Body of pancreas (tissue), 4 donors: ENCODE measurements at places on chromosomes 13 and 19. TPM values are rescaled to one million over a fixed set of nuclear protein-coding genes. Genes with fewer than 3 reads are reported as not detected.

NKPD1 gene
- not detected for total RNA-seq

GRCh38 chr13:30802953-30803478 is 67.7 kb downstream of the ALOX5AP start:
- DNase-seq: peak; percentile 82
- H3K27ac ChIP-seq: no peak overlapping the region
- peaks cover 21% of the 10 kb centered on the region for H3K4me1 ChIP-seq
- no peak overlapping the region for H3K4me3 ChIP-seq

CYP4F2 gene
- not detected for total RNA-seq

- H3K27ac ChIP-seq: no peak overlapping the region
- H3K4me1 ChIP-seq: no peaks in the 10 kb centered on the region
- no peak overlapping the region for H3K4me3 ChIP-seq
- H3K27me3 ChIP-seq: no peaks in the 10 kb centered on the region
- no peaks in the 10 kb centered on the region for H3K36me3 ChIP-seq
- no peak for DNase-seq
These were observed 23.4 kb downstream of the RASL11A start for GRCh38 chr13:27293873-27294515.

DNA sequence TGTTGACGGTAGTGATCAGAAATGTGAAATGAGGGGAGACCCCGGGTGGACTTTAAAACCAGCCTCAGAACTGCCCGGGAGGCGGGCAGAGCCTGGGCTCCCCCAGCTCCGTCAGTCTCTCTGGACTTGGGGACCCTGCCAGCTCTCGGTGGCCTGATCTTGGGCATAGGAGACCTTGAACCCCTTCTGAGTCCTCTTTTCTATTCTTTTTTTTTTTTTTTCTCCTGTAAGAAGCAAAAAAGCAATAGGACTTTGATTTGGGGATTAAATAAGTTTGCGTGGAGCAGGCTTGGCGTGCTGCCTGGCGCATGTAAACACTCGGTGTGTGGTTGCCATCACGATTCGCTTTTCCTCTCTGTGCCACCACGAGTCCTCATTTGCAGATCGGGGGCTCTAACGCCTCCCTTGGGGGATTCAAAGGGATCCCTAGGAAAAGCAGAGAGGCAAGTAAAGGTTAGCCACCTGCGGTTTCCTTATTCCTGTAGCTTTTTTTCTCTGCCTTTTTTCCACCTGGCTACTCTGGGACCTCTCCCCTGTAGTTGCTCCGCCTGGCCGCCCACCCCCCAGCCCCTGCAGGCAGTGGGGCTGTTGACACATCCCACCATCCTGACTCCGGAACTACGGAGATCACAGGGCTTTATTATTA is 1.3 kb downstream of the SAFB start:
- peaks cover 59% of the 10 kb centered on the region for H3K4me1 ChIP-seq
- DNase-seq: peak; percentile 75
- peak overlapping the region; percentile 84 for H3K4me3 ChIP-seq
- peak overlapping the region; percentile 96 for H3K27ac ChIP-seq

ZNF627 gene
- 4.6 TPM for total RNA-seq

GRCh38 chr13:76837801-76838200 is 48.4 kb downstream of the KCTD12 start:
- no peak for DNase-seq
- no peak overlapping the region for H3K27ac ChIP-seq
- no peak overlapping the region for H3K4me3 ChIP-seq
- no peaks in the 10 kb centered on the region for H3K27me3 ChIP-seq

GRCh38 chr13:32028711-32029110 is 2.9 kb upstream of the FRY start:
- DNase-seq: no peak
- no peaks in the 10 kb centered on the region for H3K27me3 ChIP-seq
- peaks cover 21% of the 10 kb centered on the region for H3K4me1 ChIP-seq
- no peak overlapping the region for H3K4me3 ChIP-seq

- DNase-seq: peak; percentile 40
- H3K36me3 ChIP-seq: no peaks in the 10 kb centered on the region
- H3K4me3 ChIP-seq: no peak overlapping the region
- H3K27me3 ChIP-seq: no peaks in the 10 kb centered on the region
- H3K27ac ChIP-seq: no peak overlapping the region
These were observed 38.6 kb downstream of the TNFRSF19 start for GRCh38 chr13:23608701-23609413.

ZNF610 gene
- 0.78 TPM for total RNA-seq

- no peaks in the 10 kb centered on the region for H3K36me3 ChIP-seq
- H3K27me3 ChIP-seq: no peaks in the 10 kb centered on the region
- H3K27ac ChIP-seq: peak overlapping the region; percentile 99
- DNase-seq: no peak
- peaks cover 43% of the 10 kb centered on the region for H3K4me1 ChIP-seq
These were observed 1.0 kb upstream of the ETFB start for GRCh38 chr19:51367255-51367564.

CERS4 gene
- total RNA-seq: 53.1 TPM

- peak overlapping the region; percentile 71 for H3K27ac ChIP-seq
- peak; percentile 14 for DNase-seq
- H3K4me3 ChIP-seq: no peak overlapping the region
- H3K4me1 ChIP-seq: no peaks in the 10 kb centered on the region
These were observed 5.6 kb downstream of the C5AR1 start for GRCh38 chr19:47315125-47315821.

DNA sequence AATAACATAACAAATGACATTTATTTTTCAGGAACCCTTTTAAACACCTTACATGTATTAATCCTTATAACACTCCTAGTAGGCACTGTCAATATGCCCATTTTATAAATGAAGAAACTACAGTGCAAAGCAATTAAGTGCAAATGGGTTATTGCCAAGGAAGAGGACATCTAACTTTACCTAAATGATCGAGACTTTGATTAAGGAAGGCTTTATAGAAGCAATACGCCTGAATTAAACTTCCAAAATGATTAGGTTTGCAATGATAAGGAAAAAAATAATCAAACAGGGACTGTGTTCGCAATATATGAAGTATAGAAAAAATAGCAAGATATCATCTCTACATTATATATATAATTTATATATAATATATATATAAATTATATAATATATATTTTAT is 613.7 kb upstream of the GPC6 start:
- H3K27me3 ChIP-seq: no peaks in the 10 kb centered on the region
- H3K4me1 ChIP-seq: no peaks in the 10 kb centered on the region
- DNase-seq: no peak

- H3K4me3 ChIP-seq: no peak overlapping the region
- H3K27me3 ChIP-seq: no peaks in the 10 kb centered on the region
- no peaks in the 10 kb centered on the region for H3K36me3 ChIP-seq
- no peak for DNase-seq
- H3K27ac ChIP-seq: no peak overlapping the region
These were observed 128.2 kb downstream of the GPC5 start for GRCh38 chr13:91526543-91527033.

GRCh38 chr19:35901854-35902661 is at the start of gene HCST:
Gene HCST, plus strand, starts transcription at chr19:35902529. Its CDS starts 65 bp downstream, at chr19:35902594.
- H3K27me3 ChIP-seq: no peaks in the 10 kb centered on the region
- no peak for DNase-seq
- H3K4me3 ChIP-seq: no peak within 1 kb of the TSS
- H3K27ac ChIP-seq: no peak within 1 kb of the TSS
- H3K36me3 ChIP-seq: no peaks in the 10 kb centered on the region

DNA sequence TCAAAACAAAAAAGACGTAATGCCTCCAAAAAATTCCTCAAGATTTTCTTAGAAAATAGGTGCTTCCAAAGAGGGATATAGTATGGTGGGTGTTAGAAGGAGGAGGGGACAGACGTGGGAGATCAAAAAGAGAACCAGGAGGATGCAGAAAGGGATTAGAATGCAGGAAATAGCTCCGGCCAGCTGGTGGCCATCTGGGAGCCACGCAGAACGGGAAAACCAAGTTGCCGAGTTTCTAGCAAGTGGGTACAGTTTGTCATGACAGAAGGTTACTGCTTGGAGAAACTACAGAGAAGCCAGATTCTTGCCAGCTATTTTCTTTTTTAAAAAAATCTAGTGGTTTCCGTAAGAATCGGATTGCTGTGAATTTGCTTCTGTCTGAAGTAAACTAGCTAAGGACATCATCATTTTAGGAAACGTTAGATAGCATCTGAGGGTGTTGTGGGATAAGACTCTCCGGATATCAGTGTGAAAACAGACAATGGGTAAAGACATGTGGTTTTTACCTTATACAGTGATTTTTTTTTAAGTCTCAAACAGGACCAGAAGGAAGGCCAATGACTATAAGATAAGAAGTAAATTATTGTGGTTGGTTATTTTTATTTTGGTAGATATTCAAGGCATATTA is 104.9 kb downstream of the HSPH1 start:
- no peaks in the 10 kb centered on the region for H3K36me3 ChIP-seq
- no peak for DNase-seq
- no peak overlapping the region for H3K4me3 ChIP-seq
- no peak overlapping the region for H3K27ac ChIP-seq

DNA sequence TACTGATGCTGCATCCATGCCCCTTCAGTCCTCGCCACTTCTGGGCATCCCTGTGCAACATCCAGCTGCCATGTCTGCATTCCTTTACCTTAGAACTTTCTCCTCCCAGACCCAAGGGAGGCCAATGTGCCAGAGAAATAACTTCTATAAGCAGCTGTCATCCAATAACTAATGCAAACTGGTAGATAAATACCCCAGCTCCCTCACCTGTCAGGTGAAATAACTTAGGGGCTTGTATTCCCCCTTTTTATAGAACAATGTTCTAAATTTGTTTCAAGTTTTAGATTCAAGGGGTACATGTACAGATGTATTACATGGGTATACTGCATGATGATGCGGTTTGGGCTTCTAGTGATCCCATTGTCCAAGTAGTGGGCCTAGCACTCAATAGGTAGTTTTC is 880.1 kb downstream of the UQCRFS1 start:
- no peaks in the 10 kb centered on the region for H3K36me3 ChIP-seq
- H3K27me3 ChIP-seq: no peaks in the 10 kb centered on the region
- no peak overlapping the region for H3K27ac ChIP-seq
- no peak for DNase-seq
- H3K4me1 ChIP-seq: no peaks in the 10 kb centered on the region

MADCAM1 gene
- 3.6 TPM for total RNA-seq

DNA sequence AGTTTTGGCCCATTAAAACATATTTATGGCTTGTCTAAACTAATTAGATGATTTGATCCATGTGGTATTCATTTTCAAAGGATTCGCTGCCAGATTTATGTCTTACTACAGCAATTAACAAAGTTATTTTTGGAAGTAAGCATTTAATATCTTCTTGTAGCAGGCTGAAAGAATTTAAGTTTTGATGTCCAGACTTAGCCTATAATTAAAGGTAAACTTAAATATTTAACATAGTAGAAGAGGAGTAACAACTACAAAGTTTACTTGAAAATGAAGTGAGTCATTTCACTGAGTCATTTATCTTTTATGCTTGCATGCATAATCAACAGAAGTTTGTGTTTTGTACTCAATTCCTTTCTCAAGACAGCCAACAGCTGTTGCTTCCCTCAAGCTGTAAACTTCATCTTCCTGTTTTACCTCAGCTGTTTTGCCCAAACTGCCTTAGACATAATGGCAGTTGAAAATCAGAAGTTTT is 58.1 kb downstream of the EDNRB start:
- no peak for DNase-seq
- no peaks in the 10 kb centered on the region for H3K36me3 ChIP-seq
- H3K27me3 ChIP-seq: no peaks in the 10 kb centered on the region
- no peak overlapping the region for H3K27ac ChIP-seq
- no peaks in the 10 kb centered on the region for H3K4me1 ChIP-seq
- H3K4me3 ChIP-seq: no peak overlapping the region

- peaks cover 31% of the 10 kb centered on the region for H3K4me1 ChIP-seq
- no peak for DNase-seq
- H3K4me3 ChIP-seq: no peak overlapping the region
- H3K27me3 ChIP-seq: no peaks in the 10 kb centered on the region
These were observed 19.9 kb downstream of the GAS6 start for GRCh38 chr13:113843864-113844556.

GRCh38 chr13:51523082-51523518 is 61.2 kb upstream of the WDFY2 start:
- H3K27ac ChIP-seq: no peak overlapping the region
- no peaks in the 10 kb centered on the region for H3K27me3 ChIP-seq
- H3K36me3 ChIP-seq: no peaks in the 10 kb centered on the region
- no peak overlapping the region for H3K4me3 ChIP-seq

- no peak overlapping the region for H3K4me3 ChIP-seq
- DNase-seq: no peak
- H3K27me3 ChIP-seq: no peaks in the 10 kb centered on the region
- no peaks in the 10 kb centered on the region for H3K36me3 ChIP-seq
These were observed 87.0 kb upstream of the SOX21 start for GRCh38 chr13:94799299-94799698.

GRCh38 chr19:57363688-57364181 is 384 bp downstream of the TRAPPC2B start:
- H3K27me3 ChIP-seq: no peaks in the 10 kb centered on the region
- no peak for DNase-seq
- H3K36me3 ChIP-seq: no peaks in the 10 kb centered on the region
- H3K4me3 ChIP-seq: peak overlapping the region; percentile 63

ZNF625 gene
- 2.9 TPM for total RNA-seq

OR4F17 gene
- total RNA-seq: not detected

DNA sequence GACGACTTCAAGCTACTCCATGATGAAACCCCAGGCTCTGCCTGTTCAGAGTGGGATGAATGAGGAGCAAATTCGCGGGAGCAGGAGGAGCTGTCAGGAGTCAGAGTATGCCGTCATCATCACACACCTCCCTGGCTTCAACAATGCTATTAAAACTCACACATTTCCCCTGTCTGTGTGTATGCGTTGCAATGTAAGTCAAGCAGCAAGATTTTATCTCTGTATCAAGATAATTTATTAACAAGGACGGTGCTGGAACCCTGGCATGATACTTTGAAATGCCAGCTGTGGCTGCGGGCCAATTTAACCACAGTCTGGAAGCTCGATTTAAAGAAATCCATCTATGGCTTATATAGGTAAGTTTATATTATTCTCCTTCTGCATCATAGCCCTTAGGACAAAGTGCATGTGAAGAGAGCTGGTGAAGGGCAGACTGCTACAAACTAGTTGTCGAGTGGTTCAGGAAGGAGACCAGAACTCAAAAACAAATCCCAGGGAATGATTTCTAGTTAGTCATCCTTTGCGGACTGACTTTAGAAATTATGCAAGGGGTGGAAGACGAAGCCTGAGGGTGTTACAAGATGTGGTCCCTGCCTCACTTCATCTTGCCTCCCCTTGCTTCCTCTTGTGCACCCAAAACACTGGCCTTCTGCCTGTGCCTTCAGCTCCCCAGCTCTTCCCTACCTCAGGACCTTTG is 486.5 kb downstream of the COG6 start:
- no peaks in the 10 kb centered on the region for H3K27me3 ChIP-seq
- H3K27ac ChIP-seq: no peak overlapping the region
- H3K4me1 ChIP-seq: no peaks in the 10 kb centered on the region
- H3K36me3 ChIP-seq: no peaks in the 10 kb centered on the region
- no peak for DNase-seq
- H3K4me3 ChIP-seq: no peak overlapping the region

DNA sequence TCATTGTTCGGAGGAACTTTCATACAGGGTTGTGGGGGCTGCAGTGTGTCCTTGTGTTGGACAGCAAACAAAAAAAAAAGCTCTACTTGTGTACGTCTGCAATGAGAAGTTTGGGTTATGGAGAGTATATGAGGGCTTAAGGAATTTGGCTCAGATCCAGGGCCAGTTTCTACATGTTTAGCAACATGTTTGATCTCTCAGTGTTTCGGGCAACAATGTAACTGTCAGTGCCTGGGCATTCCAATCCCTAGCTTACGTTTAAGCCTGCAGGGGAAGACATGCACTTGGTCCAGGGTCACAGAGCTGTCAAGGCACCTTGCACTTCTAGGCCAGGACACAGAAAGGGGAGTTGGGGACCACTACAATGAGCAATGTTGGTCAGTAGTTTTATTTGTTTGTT is 13.9 kb downstream of the ZNF543 start:
- no peaks in the 10 kb centered on the region for H3K27me3 ChIP-seq
- no peak for DNase-seq
- H3K27ac ChIP-seq: no peak overlapping the region
- no peaks in the 10 kb centered on the region for H3K36me3 ChIP-seq
